Stimulated activated CD4-positive, alpha-beta T cell treated with anti-CD3 and anti-CD28 coated beads, Interleukin-2, amount 100 ng/mL, for 48 hours (primary cell): ENCODE measurements at places on chromosomes 12 and 14.

DNA sequence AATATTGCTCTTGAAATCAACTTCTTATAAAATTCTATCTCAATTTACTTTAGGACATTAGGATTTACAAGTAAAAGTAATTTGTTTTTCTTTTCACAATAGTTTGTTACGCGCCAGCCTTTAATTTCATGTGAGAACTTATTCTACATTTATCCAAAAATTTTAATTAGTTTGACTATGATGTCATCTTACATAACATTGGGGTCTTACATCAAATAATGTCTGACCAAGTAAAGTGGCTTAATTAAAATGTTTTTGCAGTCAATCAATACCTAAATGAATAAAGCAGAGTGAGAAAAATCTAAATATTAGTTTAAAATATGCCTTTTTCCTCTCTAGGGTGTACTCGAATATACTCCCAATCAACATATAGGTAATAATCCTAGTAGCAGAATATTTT lies 666.2 kb upstream of the FBXO33 start:
- DNase-seq = no peak

DNA sequence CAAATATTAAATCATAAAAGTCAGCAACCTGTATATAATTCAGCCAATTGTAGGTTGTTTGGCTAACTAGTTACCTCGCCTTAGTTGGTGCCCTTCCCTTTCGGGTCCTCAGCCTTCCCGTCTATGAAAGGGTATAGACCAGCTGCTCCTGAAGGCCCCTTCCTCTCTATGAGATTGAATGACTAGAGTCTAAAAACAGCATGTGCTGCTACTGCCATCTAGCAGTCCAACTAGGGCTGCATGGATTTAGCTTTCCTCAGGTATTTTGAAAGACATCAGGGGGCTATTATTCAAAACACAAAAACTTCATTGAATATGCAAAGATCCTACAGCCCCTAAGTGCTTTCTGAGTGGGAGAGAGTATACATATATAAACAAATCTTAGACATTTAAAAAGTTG lies 37.0 kb upstream of the TMEM263 start:
- no peak for DNase-seq

- DNase-seq = no peak
These were observed 141.4 kb downstream of the TMEM132D start for GRCh38 chr12:129762436-129762835.

DNA sequence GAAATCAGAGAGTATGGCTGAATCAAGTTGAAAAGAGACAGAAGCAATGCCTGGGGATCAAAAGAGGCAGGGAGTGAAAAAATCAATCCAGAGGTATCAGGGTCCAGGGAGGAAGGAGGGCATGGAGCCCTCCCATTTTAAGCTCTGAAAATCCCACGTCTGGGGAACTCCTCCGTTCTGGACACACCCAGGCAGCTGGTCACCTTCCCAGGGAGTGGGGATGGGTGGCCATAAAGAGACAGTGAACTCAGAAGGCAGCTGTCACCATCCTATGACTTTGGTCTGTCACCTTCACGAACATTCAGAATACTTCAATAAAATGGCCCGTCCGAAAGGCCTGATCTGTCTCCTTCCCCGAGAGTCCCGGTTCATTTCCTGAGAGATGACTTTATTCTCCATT lies 71.6 kb downstream of the MAP1LC3B2 start:
- DNase-seq = no peak

GRCh38 chr14:51954657-51955056 lies 34.7 kb upstream of the RTRAF start:
- no peak for DNase-seq

DNA sequence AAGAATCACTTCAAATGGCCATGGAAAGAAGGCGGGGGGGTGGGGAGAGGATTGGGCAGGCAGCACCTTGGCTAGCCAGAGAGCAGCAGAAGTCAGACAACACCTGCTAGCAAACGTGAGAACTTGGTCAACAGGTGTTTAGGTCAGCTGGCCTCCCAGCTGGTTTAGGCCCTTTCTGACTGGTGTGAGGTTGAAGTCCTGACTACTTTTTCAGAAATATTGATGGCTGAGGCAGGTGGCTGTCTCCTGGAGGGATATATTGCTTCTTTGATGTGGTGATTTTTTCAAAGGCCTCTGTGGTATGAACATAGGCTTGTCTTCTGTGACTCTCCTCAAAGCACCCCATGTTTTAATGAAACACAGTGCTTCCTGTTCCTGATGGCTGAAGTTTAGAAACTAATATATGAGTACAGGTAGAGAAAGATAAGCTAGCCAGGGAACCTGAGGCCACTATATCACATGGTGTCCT lies 238.2 kb upstream of the SSTR1 start:
- DNase-seq = no peak

DNA sequence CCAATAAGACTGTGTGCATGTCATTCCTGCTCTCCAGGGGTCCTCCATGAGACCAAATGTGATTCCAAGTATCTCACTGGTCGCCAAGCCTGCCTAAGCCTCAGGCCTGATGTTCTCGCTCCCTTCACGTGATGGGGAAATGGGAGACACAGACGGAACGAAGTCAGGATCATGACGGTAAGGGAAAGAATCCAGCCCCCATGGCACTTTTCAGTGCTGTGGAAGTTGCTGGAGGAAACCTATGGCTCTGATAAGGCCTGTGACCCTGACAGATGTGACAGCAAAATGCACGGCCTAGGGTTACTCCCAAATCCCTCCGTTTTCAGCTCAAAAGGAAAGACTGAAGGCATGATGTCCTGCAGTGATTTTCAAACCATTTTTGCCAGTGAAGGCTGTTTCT lies 184.9 kb downstream of the CALM1 start:
- no peak for DNase-seq

DNA sequence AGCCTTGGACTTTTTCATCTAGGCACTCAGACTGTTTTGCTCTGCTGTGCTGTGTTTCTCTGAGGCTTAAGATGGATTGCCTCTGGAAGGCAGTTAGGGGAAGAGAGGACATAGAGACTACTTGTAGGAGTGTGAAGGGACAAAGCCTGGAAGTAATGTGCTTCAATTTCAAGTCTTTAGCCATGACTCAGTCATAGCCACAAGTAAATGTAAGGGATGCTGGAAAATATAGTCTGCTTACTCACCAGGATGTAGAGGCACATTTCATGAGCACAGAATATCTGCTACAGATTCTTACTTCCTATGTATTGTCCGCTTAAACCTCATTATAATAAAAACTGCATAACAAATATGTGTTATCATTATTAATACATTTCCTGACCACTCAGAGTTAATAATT lies 794.3 kb upstream of the NOVA1 start:
- DNase-seq = no peak

- no peak for DNase-seq
These were observed 46.2 kb upstream of the LTA4H start for GRCh38 chr12:96081596-96081995.

GRCh38 chr12:33536431-33536830 lies 96.8 kb upstream of the SYT10 start:
- DNase-seq = no peak

GRCh38 chr12:52539083-52539820 lies 13.7 kb downstream of the KRT71 start:
- no peak for DNase-seq

DNA sequence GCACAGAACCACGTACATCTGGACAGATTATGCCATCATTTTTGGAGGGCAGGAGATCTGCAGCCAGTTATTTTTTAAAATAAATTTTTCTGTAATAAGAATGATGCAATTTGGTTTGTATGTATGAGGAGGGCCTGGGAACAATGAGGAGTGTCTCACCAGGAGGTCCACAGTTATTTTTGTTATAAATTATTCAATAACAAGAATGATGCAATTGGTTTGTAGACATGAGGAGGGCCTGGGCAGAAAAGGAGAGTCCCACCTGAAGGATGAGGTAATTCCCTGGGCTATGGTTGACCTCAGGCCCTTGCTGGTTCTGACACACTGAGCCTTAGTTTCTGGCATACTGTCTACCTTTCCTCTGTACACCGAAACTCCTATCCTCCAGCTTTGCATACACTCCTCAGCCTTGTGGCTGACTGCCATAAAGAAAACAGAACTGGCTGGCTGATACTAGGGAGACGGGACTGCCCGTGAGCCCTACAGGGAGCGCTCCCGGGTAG lies 9.0 kb upstream of the DCD start:
- no peak for DNase-seq

- DNase-seq = no peak
These were observed 108.7 kb upstream of the HIF1A start for GRCh38 chr14:61586544-61587055.

DNA sequence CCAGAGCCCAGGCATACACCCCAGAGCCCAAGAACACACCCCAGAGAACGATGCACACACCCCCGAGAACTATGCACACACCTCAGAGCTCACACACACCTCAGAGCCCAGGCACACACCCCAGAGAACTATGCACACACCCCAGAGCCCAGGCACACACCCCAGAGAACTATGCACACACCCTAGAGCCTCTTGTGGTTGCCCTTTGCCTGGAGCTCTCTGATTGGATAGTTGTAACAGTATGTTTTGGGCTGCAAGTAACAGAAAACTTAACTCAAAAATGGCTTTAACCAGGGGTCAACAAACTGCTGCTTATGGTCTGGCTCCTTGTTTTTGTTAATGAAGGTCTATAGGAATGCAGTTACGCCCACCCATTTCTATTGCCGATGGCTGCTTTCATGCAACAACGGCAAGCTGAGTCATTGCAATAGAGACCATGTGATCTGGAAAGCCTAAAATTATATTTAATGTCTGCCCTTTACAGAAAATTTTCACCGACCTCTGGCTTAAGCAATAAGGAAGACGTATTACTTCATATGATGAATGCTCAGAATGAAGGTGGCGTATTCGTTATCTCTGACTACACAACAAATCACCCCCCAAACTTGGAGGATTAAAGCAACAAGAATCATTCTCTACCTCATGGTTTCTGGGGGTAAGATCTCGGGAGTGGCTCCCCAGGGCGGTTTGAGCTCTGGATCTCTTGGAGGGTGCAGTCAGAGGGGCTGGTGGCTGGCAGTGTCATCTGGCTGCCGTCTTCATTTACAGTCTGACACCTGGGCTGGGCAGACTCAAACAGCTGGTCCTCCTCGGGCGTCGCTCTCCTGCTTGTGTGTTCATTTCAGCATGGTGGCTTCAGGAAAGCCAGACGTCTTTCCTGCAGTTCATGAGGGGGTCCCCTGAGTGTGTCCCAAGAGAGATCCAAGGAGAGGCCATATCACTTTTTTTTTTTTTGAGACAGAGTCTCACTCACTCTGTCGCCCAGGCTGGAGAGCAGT lies 66.3 kb upstream of the NCOR2 start:
- no peak for DNase-seq

- no peak for DNase-seq
These were observed 73.0 kb downstream of the CIT start for GRCh38 chr12:119804011-119804641.

DNA sequence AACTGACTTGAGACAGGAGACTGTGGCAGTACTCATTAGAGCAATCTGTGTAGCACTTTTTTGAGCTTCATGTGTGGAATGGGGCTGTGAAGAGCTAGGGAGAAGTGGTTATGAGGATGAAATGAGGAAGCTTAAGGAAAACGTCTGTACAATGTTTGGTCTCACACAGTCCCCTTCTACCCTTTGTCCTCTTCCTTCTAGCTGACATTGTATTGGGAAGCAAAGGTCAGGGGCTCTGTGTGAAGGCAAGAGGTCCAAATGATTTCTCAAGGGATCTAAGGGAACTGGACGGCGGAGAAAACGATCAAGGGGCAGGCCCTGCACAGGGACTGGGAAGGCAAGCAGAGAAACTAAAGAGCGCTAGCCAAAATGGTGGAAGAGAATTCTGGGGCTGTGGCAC lies 13.1 kb upstream of the CIPC start:
- DNase-seq = no peak

DNA sequence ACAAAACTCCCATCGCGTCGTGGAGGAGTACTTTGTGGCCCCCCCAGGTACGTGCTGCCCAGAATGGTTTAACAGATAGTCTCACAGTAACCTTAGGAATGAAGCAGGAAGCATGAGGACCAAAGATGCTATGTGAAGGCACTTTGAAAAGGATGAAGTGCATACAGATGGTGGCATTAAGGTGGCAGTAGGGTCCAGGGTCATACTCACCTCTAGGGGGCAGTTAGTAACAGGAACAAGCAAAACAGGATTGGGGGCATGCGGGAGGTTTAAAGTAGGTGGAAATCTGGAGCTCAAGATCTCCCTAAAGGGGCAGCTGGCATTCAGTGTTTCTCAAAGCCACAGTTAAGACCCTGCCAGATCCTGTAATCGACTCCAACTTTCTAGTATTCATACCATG lies 10.9 kb downstream of the GATC start:
- DNase-seq = no peak

- no peak for DNase-seq
These were observed 116.0 kb upstream of the DIO3 start for GRCh38 chr14:101445278-101445677.

- DNase-seq = no peak
These were observed 21.1 kb downstream of the IRF2BPL start for GRCh38 chr14:77007183-77007974.

DNA sequence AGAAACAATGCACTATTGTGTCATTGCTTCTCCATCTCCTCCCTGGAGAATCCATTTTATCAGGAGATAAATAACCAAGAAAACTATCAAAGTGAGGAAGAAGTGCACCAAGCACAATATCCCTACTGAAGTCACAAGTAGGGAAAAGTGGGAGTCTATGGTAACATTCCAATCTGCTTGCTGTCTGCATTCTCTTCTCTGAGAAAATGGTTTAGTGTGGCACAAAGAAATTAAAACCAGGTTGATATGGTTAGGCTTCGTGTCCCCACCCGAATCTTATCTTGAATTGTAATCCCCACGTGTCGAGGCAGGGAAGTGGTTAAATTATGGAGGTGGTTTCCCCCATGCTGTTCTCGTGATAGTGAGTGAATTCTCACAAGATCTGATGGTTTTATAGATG lies 209.7 kb downstream of the PRKD1 start:
- no peak for DNase-seq

- DNase-seq = no peak
These were observed 210.6 kb downstream of the SLC6A15 start for GRCh38 chr12:84702001-84702400.

- no peak for DNase-seq
These were observed 12.0 kb upstream of the CRY1 start for GRCh38 chr12:107105410-107105703.

DNA sequence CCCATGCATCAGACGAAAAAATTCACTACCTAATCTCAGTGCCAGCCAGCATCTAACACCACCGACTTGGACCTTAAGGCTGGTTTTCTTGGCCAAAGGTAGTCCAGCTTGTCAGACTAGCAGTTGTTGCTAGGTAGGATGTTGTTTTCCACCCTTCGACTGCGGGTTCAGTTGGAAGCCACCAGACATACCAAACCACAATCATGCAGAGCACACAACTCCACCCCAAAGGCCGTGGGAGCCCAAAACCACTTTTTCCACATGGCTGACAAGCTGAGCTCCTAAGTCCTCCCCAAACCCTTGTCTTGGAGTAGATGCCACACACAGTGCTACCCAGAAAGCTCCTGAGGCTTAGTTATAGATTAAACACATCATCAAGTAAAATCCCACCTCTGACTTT lies 46.8 kb downstream of the LRIG3 start:
- no peak for DNase-seq
